Mammary microvascular endothelial cell (primary cell): ENCODE measurements at places on chromosomes 5 and 9. TPM values are rescaled to one million over a fixed set of nuclear protein-coding genes. Genes with fewer than 3 reads are reported as not detected.

TMEM38B gene
- total RNA-seq = 9.7 and 14.0 TPM in 2 replicates

STKLD1 gene
- 0.49 TPM in 1 of 2 replicates, not detected in the other for total RNA-seq

BARHL1 gene
- total RNA-seq = not detected in 2 replicates

SPINK7 gene
- total RNA-seq = not detected in 2 replicates

GPR150 gene
- total RNA-seq = 1.5 and 1.9 TPM in 2 replicates

PRELID2 gene
- 11.9 and 15.5 TPM in 2 replicates for total RNA-seq

GBGT1 gene
- 6.0 and 6.4 TPM in 2 replicates for total RNA-seq

ADGRD2 gene
- total RNA-seq = not detected in 2 replicates

CTNND2 gene
- total RNA-seq = not detected in 2 replicates

HTR4 gene
- not detected in 2 replicates for total RNA-seq

ARHGEF37 gene
- total RNA-seq = 3.3 and 5.6 TPM in 2 replicates

KCNT1 gene
- not detected in 2 replicates for total RNA-seq

TRIM36 gene
- 1.5 and 1.7 TPM in 2 replicates for total RNA-seq

IRX1 gene
- total RNA-seq = not detected in 2 replicates

PIP5KL1 gene
- total RNA-seq = 0.34 and 1.3 TPM in 2 replicates

PTGES2 gene
- 61.8 and 68.0 TPM in 2 replicates for total RNA-seq

FGF10 gene
- not detected in 2 replicates for total RNA-seq

ACOT12 gene
- total RNA-seq = not detected in 2 replicates

CAMK2A gene
- not detected in 2 replicates for total RNA-seq

PCDHGC5 gene
- total RNA-seq = 0.15 and 0.20 TPM in 2 replicates

TXNDC8 gene
- total RNA-seq = not detected in 2 replicates

PCDHB8 gene
- 0.25 TPM in 1 of 2 replicates, not detected in the other for total RNA-seq

IFNB1 gene
- 0.13 TPM in 1 of 2 replicates, not detected in the other for total RNA-seq

CDH9 gene
- not detected in 2 replicates for total RNA-seq

MLANA gene
- total RNA-seq = not detected in 2 replicates

PTTG1 gene
- 204 and 249 TPM in 2 replicates for total RNA-seq

INSYN2B gene
- total RNA-seq = 25.4 and 34.2 TPM in 2 replicates

INSL4 gene
- total RNA-seq = not detected in 2 replicates

C5orf58 gene
- not detected in 2 replicates for total RNA-seq

PAM gene
- 175 and 180 TPM in 2 replicates for total RNA-seq

APBA1 gene
- total RNA-seq = 12.9 and 16.0 TPM in 2 replicates

SH3GL2 gene
- total RNA-seq = 0.07 TPM in 1 of 2 replicates, not detected in the other

PCDHGB3 gene
- total RNA-seq = 0.67 and 1.4 TPM in 2 replicates

STX17 gene
- total RNA-seq = 11.1 and 12.4 TPM in 2 replicates

DPYSL3 gene
- 40.7 and 50.4 TPM in 2 replicates for total RNA-seq

CORO2A gene
- total RNA-seq = 0.84 and 1.1 TPM in 2 replicates

DIAPH1 gene
- 79.6 and 79.9 TPM in 2 replicates for total RNA-seq

PDGFRB gene
- 0.69 and 1.6 TPM in 2 replicates for total RNA-seq

SLC4A9 gene
- total RNA-seq = not detected in 2 replicates

PLPP7 gene
- 5.6 and 9.5 TPM in 2 replicates for total RNA-seq

PPP3R2 gene
- total RNA-seq = not detected in 2 replicates

CMYA5 gene
- total RNA-seq = under 0.01 TPM in 2 replicates

PCDHGA1 gene
- total RNA-seq = 0.20 and 0.59 TPM in 2 replicates
